PC-9 (cell line): ENCODE measurements at places on chromosomes 5 and 9.

DNA sequence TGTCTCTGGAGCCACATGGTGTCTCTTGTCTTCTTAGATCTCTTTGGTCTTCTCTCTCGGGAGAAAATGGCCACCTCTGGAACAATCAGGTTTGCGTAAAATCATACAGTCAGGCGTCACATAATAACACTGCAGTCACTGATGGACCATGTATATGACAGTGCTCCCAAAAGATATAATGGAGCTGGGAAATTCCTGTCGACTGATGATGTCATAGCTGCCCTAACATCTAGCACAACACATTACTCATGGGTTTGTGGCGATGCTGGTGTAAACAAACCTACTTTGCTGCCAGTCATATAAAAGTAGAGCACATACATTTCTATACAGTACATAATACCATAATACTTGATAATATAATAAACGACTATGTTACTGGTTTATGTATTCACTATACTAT, 30.1 kb upstream of the RAI14 start:
- no peak for DNase-seq

- DNase-seq, result no peak
Measured at GRCh38 chr5:33146881-33147280, 293.9 kb upstream of the TARS1 start.

DNA sequence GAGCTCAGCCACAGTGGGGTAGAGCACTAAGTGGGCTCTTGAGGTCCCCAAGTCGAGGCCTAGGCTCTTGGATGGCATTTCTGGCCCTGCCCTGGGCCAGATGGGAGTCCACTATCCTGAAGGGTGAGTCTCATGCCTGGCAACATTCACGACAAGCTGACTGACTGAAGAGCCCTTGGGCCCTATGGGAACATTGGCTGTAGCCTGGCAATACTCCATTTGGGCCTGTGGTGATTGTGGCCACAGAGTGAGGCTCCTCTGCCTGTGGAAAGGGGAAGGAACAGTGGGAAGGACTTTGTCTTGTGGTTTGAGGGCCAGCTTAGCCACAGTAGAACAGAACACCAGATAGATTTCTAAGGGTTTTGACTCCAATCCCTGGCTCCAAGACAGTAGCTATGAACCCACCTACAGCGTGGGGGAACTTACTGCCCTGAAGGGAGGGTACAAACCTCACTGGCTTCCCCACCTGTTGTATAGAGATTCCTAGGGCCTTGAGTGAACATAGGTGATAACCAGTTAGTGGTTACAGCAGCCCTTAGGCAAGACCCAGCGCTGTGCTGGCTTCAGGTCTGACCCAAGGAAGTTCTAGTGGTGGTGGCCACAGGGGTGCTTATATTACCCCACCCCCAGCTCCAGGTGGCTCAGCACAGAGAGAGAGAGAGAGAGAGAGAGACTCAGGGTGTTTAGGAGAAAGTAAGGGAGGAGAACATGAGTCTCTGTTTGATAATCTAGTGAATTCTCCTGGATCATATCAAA, 72.4 kb downstream of the KIAA0825 start:
- DNase-seq, result no peak

- DNase-seq, result no peak
Measured at GRCh38 chr5:59789197-59789596, 104.3 kb downstream of the PDE4D start.

DNA sequence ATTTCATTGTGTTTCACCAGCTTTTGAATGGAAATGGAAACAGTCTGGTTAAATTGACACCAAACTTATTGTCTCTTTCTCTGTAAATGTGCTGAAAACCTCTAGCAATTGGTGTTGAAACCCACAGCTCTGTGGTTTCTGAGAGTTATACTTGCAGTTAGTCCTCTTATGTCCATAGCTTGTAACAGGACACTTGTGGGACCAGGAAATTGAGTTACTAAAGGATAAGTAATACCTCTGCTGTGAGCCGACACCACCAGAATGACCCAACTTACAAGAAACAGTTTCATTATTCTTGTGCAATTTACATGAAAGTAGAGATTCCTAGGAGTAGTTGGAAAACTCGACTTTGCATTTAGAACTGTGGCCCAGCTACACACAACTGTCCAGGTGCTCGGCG, 191.5 kb downstream of the CFAP90 start:
- no peak for DNase-seq
